ENCODE measurements at places on chromosomes 6 and 20.

- no peak for DNase-seq
Observed at GRCh38 chr6:45633272-45633908, 255.7 kb upstream of the SUPT3H start.

GRCh38 chr6:129491436-129491835, 218.5 kb downstream of the ARHGAP18 start:
- no peak for DNase-seq

DNA sequence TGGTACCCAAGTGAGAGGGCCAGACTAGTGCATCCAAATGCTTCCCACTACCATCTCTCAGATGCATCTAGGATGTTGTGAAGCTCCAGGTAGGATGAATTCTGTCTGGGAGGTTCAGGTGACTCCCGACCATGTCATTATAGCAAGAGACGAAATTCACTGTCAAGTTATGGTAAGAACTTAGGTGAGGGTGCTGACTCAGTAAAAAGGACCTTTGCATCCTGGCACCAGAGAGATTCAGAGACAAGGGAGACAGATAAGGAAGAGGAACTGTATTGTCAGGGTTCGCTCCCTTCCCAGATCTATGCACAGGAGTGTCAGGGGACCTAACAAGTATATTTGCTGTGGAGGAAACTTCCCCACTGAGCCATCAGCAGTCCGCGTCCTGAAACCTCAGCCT, 11.2 kb upstream of the PRIM2 start:
- no peak for DNase-seq

DNA sequence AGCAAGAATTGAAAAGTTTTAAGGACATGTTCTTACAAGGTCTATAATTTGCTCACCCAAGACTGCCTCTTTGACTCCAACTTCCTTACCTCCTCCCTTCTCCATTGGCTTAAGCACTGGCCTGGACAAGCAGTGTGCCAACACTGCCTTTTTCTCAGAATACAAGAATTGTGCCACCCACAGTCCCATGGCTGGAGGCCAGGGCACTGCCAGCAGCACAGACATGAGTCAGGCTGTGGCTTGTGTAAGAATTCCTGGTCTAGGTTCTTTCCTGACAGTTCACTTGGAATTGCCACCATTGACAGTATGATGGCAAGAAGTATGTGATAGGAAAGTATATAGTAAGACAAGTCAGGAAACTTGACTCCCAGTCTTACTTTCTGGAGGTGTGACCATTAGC, 202.7 kb upstream of the MARCKS start:
- DNase-seq = no peak
